ENCODE measurements at places on chromosomes 2 and 18.

DNA sequence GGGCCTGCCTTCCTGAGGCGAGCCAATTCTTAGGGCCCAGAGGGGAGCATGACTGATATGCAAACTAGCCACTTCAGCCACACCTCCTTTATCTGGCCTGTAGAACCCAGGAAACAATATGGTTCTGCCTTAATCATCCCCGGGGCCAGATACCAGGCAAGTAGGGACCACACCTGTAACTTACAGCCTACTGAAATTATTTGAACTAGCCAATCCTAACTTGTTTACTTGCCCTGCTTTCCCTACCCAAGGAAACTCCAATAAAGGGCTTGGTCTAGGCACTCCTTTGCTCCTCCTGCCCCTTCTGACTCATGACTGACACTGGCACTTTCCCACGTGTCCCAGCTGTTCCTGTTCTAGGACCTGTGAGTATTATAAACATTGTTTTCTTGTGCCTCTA, 57.6 kb downstream of the MYOM1 start:
- no peak for DNase-seq

DNA sequence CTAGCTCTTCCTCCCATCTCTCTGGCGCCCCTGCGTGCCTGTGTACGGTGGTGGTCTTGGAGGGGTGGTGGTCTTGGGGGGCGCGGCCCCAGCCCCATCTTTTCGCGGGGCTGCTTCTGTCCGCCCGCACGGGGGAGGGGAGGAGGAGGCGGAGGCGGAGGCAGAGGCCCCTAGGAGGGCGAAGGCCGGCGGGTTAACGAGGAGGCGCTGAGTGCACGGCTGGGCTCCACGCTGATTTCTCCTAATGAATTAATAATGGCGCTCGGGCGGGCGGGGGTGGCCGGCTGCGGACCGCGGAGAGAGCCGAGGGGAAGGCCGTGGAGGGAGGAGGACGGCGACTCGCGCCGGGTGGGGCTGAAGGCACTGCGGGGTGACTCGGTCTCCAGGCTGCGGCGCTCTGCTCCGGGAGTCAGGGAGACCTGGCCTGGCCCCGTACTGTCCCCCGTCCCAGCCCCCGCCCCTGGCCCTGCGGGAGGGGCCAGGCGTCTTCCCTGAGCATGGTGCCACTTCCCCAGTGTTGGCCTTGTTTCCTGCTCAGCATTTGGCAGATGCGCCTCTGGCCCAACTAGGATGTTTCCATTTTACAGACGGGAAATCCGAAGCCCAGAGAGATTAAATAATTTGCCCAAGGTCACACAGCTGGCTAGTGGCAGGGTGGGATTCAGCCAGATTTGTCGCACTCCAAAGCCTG, 6.0 kb downstream of the GAREM2 start:
- peak; percentile 61 for DNase-seq

- no peak for DNase-seq
These were observed 27.9 kb upstream of the MBP start for GRCh38 chr18:77160515-77160914.

- DNase-seq, result no peak
These were observed 118.8 kb upstream of the EPB41L3 start for GRCh38 chr18:5662586-5663090.

DNA sequence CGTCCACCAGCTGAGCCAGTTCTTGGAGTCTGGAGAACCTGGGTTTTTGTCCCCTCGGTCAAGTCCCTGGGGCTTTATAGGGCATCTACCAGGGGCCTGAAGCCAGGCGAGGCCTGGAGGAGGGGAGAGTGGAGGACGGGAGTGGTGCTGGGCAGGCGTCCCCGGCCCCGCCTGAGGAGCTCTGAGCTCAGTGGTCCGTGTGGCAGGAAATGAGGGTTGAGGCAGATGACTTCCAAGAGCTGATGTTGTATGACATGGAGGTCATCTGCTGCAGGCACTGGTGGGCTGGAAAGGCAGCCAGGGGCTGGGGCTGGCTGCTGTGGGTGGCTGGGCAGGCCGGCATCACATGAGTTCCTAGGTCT, 118.5 kb upstream of the HS6ST1 start:
- DNase-seq, result no peak

- no peak for DNase-seq
These were observed 5.2 kb upstream of the PDE1A start for GRCh38 chr2:182432051-182432450.

- DNase-seq, result no peak
These were observed 96.8 kb downstream of the GPD2 start for GRCh38 chr2:156532989-156533388.

DNA sequence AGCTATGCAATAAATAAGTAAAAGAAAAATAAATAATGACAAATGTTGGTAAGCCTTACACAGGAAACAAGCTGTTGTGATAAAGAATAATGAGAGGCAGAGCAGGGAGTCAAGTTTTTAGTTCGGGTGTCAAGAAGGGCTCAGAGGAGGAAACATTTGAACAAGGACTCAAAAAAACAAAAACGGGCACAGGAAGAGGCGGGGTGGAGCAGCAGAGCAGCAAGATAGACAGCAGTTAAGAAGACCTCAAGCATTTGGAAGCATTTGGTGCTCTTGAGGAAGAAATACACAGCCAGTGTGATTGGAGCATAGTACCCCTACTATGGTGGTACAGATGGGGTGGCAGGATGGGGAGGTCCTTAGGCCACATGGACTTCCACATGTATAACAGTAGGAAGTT, 2.8 kb downstream of the TMEM169 start:
- DNase-seq, result no peak

GRCh38 chr2:158666969-158667368, 128.1 kb upstream of the DAPL1 start:
- no peak for DNase-seq
